GM12878 (cell line): ENCODE measurements at places on chromosomes 6 and 20. TPM values are rescaled to one million over a fixed set of nuclear protein-coding genes. Genes with fewer than 3 reads are reported as not detected.

DNA sequence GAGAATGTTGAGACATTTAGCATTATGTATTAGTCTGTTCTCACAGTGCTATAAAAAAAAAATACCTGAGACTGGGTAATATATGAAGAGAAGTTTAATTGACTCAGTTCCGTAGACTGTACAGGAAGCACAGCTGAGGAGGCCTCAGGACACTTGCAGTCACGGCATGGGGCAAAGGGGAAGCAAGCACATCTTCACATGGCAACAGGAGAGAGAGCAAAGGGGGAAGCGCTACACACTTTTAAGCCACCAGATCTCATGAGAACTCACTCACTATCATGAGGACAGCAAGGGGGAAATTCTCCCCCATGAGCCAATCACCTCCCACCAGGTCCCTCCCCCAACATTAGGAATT lies 26.8 kb upstream of the TFAP2A start:
- no peak overlapping the region for H3K27ac ChIP-seq
- no peak for DNase-seq
- no peak overlapping the region for H3K4me3 ChIP-seq
- H3K36me3 ChIP-seq, result no peaks in the 10 kb centered on the region
- no peaks in the 10 kb centered on the region for H3K27me3 ChIP-seq

The CD93 gene
- total RNA-seq, result 2.5 and 2.6 TPM in 2 replicates

The SRSF12 gene
- total RNA-seq, result not detected in 2 replicates

The GDAP1L1 gene
- total RNA-seq, result not detected in 2 replicates

- peaks cover 1% of the 10 kb centered on the region for H3K36me3 ChIP-seq
- H3K27ac ChIP-seq, result no peak overlapping the region
- no peak overlapping the region for H3K4me3 ChIP-seq
- no peaks in the 10 kb centered on the region for H3K27me3 ChIP-seq
- no peak for DNase-seq
Measured at GRCh38 chr6:167898673-167899311, 72.1 kb downstream of the AFDN start.
